ENCODE measurements at places on chromosomes 5 and 9.

- no peaks in the 10 kb centered on the region for H3K4me1 ChIP-seq
- H3K27me3 ChIP-seq = no peaks in the 10 kb centered on the region
- no peak for DNase-seq
- H3K36me3 ChIP-seq = peaks cover 19% of the 10 kb centered on the region
- no peak overlapping the region for H3K4me3 ChIP-seq
Measured at GRCh38 chr5:77066184-77066583, 20.9 kb downstream of the ZBED3 start.

- no peak for DNase-seq
- no peaks in the 10 kb centered on the region for H3K36me3 ChIP-seq
- H3K27me3 ChIP-seq = peaks cover 5% of the 10 kb centered on the region
- no peak overlapping the region for H3K27ac ChIP-seq
- peaks cover 6% of the 10 kb centered on the region for H3K4me1 ChIP-seq
Measured at GRCh38 chr5:119435436-119436132, 16.7 kb upstream of the HSD17B4 start.

- H3K27me3 ChIP-seq = peaks cover 12% of the 10 kb centered on the region
- no peak for DNase-seq
- no peaks in the 10 kb centered on the region for H3K36me3 ChIP-seq
- no peaks in the 10 kb centered on the region for H3K4me1 ChIP-seq
- no peak overlapping the region for H3K4me3 ChIP-seq
Measured at GRCh38 chr5:159961176-159962160, 45.2 kb downstream of the ADRA1B start.

DNA sequence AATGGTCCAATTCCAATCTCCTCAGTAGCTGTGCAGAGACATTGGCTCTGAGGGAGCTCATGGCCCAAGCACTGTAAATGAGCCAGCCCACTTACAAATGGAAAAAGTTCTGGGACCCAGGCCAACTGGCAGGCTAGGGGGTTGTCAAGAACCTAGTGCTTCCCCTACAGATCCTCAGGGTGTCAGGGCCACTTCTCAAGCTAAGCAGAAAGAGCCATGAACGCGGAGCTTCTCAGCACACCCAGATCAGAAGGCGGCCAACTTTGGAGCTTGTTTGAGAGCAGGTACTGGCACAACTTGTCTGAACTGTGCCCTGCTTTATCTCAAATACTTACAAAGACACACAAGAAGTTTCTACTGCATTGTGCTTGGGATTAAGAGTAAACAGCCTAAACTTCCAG is 17.5 kb downstream of the TLE1 start:
- H3K36me3 ChIP-seq = peaks cover 11% of the 10 kb centered on the region
- no peak overlapping the region for H3K27ac ChIP-seq
- DNase-seq = no peak
- H3K4me1 ChIP-seq = peaks cover 32% of the 10 kb centered on the region
- H3K27me3 ChIP-seq = no peaks in the 10 kb centered on the region

DNA sequence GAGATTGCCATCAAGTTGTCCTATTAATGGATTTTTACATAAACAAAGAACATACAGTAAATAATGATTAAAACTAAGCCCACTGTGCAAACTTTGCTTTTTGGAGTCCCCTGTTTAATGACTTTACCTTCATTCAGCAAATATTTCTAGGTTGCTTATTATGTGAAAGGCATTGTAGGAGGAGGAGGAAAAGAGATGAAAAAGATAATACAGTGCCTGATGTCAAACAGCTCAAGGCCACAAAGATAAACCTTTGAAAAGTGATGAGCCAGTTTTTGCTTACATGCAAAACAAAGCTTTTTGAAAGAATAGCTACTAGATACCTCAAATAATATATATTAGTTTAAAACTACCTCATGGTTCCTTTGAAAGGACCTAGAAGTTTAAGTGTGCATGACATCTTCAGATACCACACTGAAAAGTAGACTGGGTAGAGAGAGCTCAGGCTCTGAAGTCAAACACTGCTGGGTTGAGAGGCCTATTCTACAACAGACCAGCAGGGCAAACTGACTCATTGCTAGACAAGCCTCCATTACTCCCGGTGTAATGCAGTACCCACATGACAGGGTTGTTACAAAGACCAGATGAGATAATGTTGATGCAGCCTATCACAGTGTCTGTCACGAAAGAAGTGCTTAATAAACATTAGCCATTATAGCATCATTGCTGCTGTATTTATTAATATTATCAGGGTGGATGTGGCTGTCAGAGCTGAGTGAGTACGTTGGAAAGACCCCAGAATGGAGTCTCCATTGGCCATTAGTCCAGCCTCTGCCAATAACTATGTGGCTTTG is 11.8 kb downstream of the DEPDC1B start:
- no peak for DNase-seq
- no peak overlapping the region for H3K27ac ChIP-seq
- no peaks in the 10 kb centered on the region for H3K36me3 ChIP-seq
- no peaks in the 10 kb centered on the region for H3K27me3 ChIP-seq

DNA sequence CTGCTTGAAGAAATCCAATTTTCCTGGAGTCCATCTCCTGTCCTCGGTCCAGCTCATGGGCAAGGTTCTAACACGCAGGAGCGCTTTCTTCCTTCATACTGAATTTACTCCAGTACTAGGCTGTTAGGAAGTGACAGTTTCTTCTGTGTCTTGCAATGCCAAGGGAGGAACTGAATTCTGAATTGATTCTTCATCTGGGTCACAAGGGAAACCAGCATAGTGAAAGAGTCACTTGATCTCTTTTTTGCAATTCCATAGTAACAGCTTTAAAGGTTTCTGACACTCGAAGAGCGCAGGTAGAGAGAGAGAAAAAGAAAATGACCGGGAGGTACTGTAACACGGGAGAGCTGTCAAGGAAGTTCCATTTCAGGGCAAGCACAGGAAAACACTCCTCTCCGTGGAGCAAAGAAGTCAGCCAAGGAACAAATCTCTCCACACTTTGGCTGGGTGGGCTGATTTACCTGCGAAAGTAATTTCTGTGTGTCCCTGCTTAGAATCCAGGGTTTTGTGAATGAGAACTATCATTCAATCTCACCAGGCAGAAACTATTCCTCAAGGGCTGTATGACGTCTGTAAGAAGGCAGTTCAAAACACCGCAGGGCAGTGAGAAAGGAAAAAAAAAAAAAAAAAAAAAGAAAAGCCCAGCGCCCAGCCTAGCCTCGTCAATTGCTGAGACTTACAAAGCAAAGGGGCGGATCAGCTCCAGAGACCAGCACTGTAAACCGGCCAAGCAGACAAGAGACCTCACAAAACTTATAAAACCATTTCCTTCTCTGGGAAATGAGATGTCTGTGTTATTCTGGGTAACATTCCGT is 617.8 kb downstream of the PDE4D start:
- peak overlapping the region; percentile 54 for H3K4me3 ChIP-seq
- H3K27me3 ChIP-seq = no peaks in the 10 kb centered on the region
- DNase-seq = no peak
- H3K27ac ChIP-seq = peak overlapping the region; percentile 74
- peaks cover 16% of the 10 kb centered on the region for H3K4me1 ChIP-seq
- H3K36me3 ChIP-seq = no peaks in the 10 kb centered on the region

GRCh38 chr9:17342696-17343095 is 207.9 kb downstream of the CNTLN start:
- no peak overlapping the region for H3K4me3 ChIP-seq
- no peaks in the 10 kb centered on the region for H3K27me3 ChIP-seq
- H3K4me1 ChIP-seq = no peaks in the 10 kb centered on the region
- no peak overlapping the region for H3K27ac ChIP-seq
- H3K36me3 ChIP-seq = peaks cover 5% of the 10 kb centered on the region
- no peak for DNase-seq

GRCh38 chr5:14745753-14746152 is 81.2 kb downstream of the OTULIN start:
- no peaks in the 10 kb centered on the region for H3K27me3 ChIP-seq
- no peak overlapping the region for H3K27ac ChIP-seq
- peaks cover 39% of the 10 kb centered on the region for H3K36me3 ChIP-seq
- peaks cover 4% of the 10 kb centered on the region for H3K4me1 ChIP-seq
- H3K4me3 ChIP-seq = no peak overlapping the region

DNA sequence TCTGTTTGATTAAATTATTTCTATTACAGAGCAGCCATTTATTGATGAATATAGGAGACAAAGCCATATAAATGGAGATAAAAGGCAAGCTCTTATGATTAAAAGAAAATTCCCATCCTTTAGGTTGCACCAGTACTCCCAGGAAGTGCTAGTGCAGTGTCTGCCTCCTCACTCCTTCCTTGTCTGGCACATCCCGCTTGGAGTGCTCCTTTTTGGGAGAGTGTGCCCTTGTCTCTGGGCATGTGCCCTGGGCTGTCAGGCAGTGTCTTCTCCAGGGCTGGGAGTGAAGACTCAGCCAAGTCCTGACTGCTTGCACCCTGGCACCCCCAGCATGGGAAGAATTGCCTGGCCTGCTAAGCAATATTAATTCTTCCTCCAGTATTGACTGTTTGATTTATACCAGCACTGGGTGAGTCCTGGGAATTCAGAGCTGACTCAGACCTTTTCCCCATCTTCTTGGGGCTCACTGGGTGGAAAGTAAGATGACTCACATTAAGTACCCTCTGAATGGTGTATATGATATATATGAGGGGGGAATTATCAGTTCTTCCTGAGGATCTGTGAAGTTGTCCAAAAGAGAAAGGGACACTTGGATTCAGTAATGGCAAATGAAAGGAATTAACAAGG is 62.1 kb downstream of the ZSWIM6 start:
- no peak for DNase-seq
- no peaks in the 10 kb centered on the region for H3K36me3 ChIP-seq
- no peak overlapping the region for H3K4me3 ChIP-seq
- no peak overlapping the region for H3K27ac ChIP-seq

- no peak overlapping the region for H3K4me3 ChIP-seq
- no peak for DNase-seq
- no peaks in the 10 kb centered on the region for H3K4me1 ChIP-seq
- H3K36me3 ChIP-seq = no peaks in the 10 kb centered on the region
- H3K27ac ChIP-seq = no peak overlapping the region
Measured at GRCh38 chr5:8919096-8919495, 626.8 kb downstream of the SEMA5A start.

- no peak overlapping the region for H3K4me3 ChIP-seq
- H3K27ac ChIP-seq = no peak overlapping the region
- H3K27me3 ChIP-seq = no peaks in the 10 kb centered on the region
- H3K36me3 ChIP-seq = peaks cover 11% of the 10 kb centered on the region
- DNase-seq = no peak
Measured at GRCh38 chr5:179953987-179954386, 46.3 kb upstream of the TBC1D9B start.

- H3K4me3 ChIP-seq = no peak overlapping the region
- DNase-seq = no peak
- peak overlapping the region; percentile 19 for H3K27ac ChIP-seq
- H3K36me3 ChIP-seq = no peaks in the 10 kb centered on the region
- no peaks in the 10 kb centered on the region for H3K27me3 ChIP-seq
Measured at GRCh38 chr5:147481874-147482705, 27.8 kb downstream of the DPYSL3 start.

- no peaks in the 10 kb centered on the region for H3K36me3 ChIP-seq
- no peak for DNase-seq
- H3K4me1 ChIP-seq = no peaks in the 10 kb centered on the region
- peaks cover 62% of the 10 kb centered on the region for H3K27me3 ChIP-seq
- H3K27ac ChIP-seq = no peak overlapping the region
Measured at GRCh38 chr9:36779582-36779981, 206.9 kb downstream of the MELK start.

DNA sequence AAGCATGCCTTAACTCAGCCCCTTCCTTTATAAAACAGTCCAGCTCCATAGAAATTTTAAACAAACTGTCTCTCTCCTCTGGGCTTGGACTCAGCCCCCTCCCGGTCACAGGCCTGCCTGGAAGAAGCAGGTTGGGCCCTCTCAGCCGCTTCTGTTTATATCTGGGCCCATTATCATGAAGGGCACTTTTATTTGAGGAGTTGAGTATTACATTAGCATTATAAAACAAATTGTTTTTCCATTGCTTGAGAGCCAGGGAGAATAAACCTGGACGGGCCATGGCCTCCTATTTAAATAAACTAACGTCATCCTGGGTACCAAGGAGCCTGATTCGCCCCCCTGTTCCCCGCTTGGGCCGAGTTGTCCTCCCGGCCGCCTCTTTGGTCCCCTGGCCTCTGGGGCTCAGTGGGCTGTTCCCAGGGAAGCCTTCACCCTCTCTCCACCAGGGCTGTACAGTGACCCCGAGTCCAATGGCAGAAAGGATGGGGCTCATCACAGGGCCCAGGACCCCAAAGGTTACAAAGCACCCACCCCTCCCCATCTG is 13.2 kb downstream of the IRX2 start:
- H3K4me1 ChIP-seq = peaks cover 32% of the 10 kb centered on the region
- no peaks in the 10 kb centered on the region for H3K36me3 ChIP-seq
- peaks cover 38% of the 10 kb centered on the region for H3K27me3 ChIP-seq
- no peak overlapping the region for H3K27ac ChIP-seq

- H3K4me1 ChIP-seq = peaks cover 7% of the 10 kb centered on the region
- peaks cover 34% of the 10 kb centered on the region for H3K27me3 ChIP-seq
- no peak overlapping the region for H3K4me3 ChIP-seq
- no peak for DNase-seq
Measured at GRCh38 chr5:174307031-174307408, 261.5 kb downstream of the NSG2 start.

DNA sequence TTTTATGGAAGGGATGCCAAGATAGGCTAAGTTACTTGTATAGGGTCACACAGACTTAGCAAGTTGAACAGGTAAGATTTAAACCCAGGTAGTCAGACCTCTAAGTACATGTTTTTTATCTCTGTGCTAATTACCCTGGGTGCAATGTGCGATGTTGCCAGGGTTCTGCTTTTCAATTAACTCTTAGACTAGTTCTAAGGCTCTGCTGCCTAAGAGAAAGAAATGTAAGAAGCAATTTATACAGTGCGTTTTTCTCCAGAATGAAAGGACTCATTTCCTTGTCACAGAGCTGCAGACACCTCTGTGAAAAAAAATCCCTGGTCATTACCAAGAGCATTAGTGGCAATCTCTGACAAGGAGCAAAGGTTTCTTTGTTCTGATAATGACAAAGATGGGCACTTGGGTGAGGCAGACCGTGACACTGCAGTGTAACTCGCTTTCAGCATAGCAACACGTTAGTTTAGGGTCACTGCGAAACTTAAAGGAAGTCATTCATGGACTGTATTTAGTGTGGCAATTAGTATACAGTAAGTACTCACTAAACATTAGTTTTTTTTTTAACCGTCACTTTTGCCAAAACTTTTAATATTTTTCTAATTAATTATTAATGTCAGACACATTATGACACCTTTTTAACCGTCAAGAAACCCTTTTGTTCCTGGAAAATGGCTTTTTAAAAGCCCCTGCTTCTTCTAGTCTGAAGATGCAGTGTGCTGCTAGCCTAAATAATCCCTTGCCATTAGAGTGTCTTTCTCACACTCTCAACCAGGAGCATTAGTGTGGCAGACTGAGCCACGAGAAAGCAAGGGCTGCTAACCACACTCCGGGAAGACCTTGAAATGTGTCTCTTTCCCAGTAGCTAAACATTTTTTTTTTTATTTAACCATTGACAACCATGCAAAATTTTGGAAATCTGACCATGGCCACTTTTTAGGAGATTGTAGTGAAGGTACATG is 520.0 kb upstream of the C9orf72 start:
- H3K27me3 ChIP-seq = no peaks in the 10 kb centered on the region
- H3K4me3 ChIP-seq = no peak overlapping the region
- H3K4me1 ChIP-seq = no peaks in the 10 kb centered on the region
- H3K27ac ChIP-seq = no peak overlapping the region
- no peak for DNase-seq

All from suprapubic skin (tissue), 4 donors.